Hematopoietic multipotent progenitor cell treated with erythropoietin and hydrocortisone succinate and interleukin-3 and kit ligand, for 17 days (in vitro differentiated cells): ENCODE measurements at places on chromosomes 13 and 19.
A peak's percentile ranks its signal among the peaks of the same experiment; 100 is the strongest.

DNA sequence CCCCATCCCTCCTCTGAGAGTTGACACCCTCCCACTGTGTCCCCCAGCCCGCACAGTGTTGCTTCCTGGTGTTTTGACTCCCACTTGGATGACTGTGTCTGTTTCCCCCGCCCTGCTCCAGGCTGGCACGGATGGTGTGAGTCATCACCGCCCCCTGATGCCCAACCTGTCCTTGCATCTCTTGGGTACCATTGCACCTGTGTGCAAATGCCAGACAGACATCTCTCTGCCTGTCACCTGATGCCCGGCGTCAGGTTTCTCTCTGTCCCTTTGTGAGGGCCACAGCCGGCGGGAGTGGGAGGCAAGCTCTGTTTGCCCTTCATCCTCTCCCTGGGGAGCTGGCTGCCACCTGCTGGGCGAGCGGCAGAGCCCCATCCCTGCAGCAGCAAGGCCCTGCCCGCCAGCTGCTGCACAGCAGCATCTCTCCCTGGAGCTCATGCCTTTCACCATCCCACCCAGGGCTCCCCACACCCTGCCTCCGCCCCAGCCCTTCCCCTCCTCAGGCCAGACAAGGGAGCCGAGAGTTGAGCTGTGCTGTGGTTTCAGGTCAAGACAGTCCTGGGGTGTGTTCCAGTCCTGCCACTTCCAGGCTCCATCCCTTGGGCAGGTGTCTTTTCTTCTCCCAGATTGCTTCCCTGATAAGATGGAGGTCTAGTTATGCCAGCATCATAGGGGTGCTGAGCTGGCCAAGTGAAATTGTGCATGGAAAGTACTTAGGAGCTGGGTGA lies 29.7 kb downstream of the NKPD1 start:
- DNase-seq = no peak

- no peak for DNase-seq
Measured at GRCh38 chr13:33123066-33123859, 107.0 kb downstream of the KL start.

- peak; percentile 6 for DNase-seq
Measured at GRCh38 chr19:3398900-3399278, 32.5 kb downstream of the NFIC start.

DNA sequence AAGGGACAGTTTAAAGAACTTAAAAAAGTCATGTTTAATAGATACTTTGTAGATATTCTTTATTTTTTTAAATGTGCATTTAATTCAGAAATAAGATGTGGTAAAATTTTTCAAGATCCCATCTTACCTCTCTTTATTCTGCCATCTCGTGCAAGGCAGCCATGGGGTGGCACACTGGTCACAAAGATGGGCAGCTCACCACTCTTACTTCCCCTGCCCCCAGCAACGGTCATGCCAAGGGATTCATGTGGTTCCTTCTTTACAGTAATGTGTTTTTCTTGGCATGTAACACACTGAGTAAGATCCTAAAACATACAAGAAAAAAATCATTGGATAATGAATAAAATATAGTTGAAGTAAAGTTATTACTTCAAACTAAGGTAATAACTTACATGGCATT lies 64.2 kb downstream of the LNX2 start:
- peak; percentile 73 for DNase-seq

DNA sequence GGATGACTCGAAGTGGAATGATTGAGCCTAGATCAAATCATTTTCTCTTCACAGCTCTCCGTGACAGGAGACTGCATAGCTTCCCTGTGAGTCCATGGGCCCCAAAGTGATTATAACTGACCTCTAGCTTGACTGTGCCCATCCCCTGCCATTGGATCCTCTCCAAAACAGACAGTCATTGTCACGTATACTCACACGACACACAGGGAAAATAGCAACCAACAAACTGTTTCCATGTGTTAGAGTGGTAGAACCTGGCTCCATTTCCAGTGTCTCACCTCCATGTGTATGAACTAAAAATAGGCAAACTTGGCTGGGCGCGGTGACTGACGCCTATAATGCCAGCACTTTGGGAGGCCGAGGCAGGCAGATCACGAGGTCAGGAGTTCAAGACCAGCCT lies 48.8 kb upstream of the NPAS1 start:
- DNase-seq = no peak

DNA sequence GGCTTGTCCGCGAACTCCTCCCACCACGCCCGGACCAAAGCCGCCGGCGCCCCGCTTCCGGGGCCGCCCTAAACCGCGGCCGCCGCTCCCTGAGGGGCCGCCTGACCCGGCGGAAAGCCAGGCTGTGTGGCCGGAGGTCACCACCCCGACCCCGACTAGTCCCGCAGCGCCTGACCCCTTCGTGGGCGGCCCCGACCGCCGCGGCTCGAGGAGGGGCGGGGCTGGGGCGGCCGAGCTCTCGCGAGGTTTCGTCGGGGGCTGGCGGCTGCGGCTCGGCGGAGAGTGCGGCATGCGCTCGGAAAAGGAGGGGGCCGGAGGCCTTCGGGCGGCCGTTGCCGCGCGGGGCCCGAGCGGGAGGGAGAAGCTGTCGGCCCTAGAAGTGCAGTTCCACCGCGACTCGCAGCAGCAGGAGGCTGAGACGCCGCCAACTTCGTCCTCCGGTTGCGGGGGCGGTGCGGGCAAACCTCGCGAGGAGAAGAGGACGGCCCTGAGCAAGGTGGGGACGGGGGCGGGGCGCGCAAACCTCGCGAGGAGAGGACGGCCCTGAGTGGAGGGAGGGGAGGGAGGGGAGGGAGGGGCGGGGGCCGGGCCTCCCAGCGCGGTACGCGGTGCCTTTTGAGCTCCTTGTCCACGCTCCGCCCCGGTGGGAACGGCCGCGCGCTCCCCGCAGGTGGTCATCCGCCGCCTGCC lies at the start of gene UPF3A:
TSS of gene UPF3A (plus strand) at position 251 of the 690 bp plus-strand sequence. CDS start at position 290, 39 bp downstream.
- peak; percentile 88 for DNase-seq

DNA sequence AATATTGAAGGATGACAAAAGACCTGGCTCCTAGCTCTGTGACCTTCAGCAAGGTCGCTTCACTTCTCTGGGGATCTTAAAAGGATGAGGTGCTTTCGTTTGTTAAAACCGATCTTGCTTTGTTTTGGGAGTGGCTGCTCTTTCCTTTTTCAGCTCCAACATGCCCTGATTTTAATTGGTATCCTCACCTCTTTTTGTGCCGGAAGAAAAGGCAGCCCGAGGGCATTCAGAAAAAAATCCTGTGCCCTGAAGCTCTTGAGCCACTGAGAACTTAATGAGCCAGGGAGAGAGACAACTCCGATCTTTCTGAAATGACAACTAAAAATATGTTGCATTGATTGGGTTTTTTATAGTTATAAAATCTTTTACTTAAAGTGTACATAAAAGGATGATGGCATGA lies 19.4 kb downstream of the CLDN10 start:
- DNase-seq = no peak

DNA sequence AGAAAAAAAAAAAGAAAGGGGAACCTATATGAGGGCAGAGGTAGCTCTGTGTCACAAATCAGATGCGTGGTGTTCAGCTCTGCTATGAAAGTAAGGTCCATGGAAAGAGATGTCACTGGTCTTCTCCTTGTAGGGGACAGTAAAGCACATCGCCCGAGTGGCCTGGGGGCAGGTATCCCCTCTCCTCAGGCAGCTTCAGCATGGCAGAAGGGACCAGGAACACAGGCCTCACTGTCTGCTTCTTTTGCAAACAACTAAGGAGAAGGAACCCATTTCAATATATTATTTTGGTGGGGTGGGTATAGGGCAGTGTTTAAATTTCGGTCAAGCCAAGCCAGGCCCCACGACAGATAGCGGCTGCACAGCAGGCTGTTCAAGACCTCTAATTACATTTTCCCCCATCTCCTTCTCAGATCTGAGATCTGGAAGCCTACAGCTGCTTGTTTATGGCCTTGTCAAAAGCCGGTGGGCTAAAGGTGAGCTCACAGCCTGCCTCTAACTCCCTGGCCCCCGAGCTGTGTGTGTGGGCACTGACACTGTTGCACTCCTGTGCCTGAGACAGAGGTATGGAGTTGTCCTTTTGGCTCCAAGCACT lies 72.8 kb downstream of the HSPH1 start:
- no peak for DNase-seq

GRCh38 chr19:49983645-49984229 lies 22.8 kb upstream of the SIGLEC11 start:
- DNase-seq = peak; percentile 75

GRCh38 chr13:72763411-72763810 lies 18.3 kb downstream of the DIS3 start:
- DNase-seq = no peak

- DNase-seq = no peak
Measured at GRCh38 chr13:87035526-87035925, 635.6 kb upstream of the SLITRK5 start.

DNA sequence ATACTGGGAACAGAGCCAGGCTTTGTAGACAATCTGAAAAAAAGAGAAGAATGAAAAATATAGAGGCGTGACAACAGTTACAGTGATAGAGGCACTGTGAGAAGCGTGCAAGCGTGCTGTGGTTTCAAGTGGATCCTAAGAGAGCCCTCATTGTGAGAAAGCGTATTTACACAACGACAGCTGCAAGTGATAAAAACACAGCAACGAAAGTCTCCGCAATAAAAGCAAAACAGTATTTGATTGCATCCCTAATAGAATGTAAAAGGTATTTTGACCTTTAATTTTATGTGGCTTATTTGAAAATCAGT lies 642.7 kb upstream of the ARGLU1 start:
- DNase-seq = no peak

- no peak for DNase-seq
Measured at GRCh38 chr13:97979051-97979450, 25.6 kb downstream of the IPO5 start.

DNA sequence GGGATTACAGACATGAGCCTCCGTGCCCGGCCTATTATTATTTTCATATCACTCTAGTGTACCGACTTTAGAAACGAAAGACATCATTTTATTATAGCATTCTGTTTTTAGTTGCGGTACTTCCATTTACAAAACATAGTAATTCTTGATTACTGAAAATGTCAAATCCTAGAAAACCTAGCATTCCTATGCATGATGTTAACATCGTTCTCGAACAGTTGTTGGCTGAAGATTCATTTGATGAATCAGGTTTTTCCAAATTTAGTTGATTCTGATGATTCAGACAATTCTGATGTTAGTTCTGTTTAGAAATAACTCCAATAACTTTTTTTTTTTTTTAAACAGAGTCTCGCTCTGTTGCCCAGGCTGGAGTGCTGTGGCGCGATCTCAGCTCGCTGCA lies 11.5 kb upstream of the MTRF1 start:
- no peak for DNase-seq

DNA sequence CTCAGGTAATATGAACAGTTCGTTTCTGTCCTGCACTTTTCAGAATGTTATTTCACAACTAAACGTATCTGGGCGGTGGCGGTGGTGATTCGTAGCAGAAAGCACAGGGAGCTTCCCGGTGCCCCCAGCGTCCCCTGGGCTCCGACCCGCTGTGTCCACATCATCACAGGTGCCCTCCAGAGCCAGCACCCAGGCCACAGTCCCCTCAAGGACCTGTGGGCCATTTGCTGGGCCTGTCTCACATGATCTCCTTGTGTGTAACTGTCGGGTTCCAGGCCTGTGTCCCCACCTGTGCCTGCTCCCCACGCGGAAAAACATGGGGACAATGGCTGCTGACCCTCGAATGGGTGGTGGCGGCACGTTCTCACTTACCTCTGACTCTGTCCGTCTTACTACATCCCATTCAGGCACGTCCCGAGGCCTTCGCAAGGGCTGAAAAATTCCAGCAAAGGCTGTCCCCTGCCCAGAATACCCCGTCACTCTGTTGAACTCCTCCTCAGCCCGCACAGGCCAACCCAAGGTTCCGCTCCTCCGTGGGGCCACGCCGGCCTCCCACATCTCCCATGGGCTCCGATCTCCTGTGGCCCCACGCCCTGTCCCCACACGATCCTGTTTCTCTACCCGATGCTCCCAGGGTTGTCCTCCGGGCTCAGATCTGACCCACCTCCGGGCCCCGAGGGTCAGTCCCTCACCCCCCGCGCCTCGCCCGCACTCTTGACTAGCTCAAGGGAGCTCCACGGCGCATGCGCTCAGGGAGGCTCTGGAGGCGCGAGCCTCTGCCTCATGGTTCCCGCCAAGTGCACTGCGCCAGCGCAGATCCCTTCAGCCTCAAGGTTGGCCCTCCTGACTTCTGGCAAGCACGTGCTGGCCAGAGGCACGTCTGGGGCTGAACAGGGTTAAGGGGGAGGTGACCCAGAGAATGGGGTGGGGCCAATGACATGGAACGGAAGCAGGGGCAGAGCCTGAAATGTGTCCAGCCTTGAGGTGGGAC lies 21.2 kb downstream of the DEDD2 start:
- no peak for DNase-seq

DNA sequence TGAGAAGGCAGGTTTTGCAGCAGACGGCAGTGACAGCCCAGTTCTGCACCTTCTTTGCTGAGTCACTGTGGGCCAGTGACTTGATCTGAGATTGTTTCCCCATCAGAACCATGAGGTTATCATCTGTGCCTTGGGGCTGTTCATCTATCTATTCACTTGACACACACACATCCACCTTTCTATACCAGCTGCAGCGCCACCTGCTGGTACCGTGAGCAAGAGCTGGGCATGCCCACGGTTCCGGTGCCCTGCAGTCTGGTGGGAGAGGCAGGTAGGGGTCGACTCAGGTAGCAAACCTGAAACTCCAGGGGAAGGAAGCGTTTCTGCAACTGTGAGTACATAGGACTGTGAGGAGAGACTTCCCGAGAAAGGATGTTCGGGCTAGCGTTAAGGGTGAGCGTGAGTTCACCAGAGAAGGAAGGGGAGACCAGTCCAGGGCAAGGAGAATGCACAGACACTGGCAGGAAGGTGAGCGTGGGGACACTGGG lies 7.5 kb upstream of the LIN7B start:
- DNase-seq = peak; percentile 74

- no peak for DNase-seq
Measured at GRCh38 chr13:32254916-32255723, 60.0 kb downstream of the ZAR1L start.
